ENCODE measurements at places on chromosomes 13 and 19.

- no peak for DNase-seq
Observed at GRCh38 chr19:34154401-34154800, 17.9 kb upstream of the LSM14A start.

- no peak for DNase-seq
Observed at GRCh38 chr13:48839171-48839570, 136.5 kb upstream of the FNDC3A start.

GRCh38 chr19:7242601-7243258 lies 51.5 kb downstream of the INSR start:
- no peak for DNase-seq

DNA sequence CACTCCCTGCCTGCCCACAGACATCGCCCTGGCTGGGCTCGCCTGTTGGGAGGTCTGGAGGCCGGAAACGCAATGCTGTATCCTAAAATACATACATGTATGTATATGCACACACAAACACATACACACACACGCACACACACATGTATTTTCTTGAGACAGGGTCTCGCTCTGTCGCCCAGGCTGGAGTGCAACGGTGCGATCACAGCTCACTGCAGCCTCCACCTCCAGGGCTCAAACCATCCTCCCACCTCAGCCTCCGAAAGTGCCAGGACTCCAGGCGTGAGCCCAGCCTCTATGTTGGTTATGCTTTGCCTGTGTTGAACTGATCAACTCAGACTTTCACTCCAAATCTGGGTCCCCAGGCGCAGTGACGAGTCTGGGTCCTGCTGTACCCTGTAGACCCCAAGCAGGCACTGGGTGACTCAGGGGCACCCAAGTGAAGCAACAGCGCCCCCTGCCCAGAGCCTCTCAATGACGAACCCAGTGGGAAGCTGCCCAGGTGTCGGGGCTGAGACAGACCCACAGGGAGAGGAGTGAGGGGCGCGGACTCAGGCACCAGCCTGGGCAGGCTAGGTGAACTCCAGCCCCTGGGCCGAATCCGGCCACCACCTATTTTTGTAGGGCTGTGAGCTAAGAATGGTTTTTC lies 27.4 kb upstream of the CACTIN start:
- DNase-seq: no peak

DNA sequence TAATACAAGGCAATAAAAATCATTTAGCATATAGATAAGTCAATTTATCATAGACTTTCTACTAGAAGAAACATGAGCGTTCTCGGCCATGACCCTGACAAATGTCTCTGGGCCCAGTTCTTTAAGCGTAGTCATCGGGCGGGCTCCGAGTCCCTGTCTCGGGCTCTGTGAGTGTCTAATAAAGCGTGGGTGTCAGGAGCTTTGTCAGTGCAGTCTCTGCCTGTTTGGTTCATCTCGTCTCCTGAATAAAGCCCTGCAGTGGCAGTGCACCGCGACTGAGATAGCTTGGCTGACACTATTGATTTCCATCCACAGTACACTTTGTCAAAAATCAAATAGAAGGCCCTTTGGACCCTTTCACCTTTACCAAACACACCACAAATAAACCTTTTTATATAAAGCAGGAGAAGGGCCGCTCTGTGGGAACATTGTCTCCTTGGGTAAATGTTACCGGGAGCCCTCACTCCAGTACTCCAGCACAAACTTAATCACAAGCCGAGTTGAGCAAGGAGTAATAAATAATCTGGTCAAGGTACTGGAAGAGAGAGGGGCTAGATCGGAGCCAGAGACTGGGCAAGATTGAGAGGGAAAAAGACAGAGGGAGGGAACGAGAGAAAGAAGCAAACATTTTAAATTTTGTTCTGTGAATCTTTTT lies 368.2 kb upstream of the TSHZ3 start:
- DNase-seq: no peak

DNA sequence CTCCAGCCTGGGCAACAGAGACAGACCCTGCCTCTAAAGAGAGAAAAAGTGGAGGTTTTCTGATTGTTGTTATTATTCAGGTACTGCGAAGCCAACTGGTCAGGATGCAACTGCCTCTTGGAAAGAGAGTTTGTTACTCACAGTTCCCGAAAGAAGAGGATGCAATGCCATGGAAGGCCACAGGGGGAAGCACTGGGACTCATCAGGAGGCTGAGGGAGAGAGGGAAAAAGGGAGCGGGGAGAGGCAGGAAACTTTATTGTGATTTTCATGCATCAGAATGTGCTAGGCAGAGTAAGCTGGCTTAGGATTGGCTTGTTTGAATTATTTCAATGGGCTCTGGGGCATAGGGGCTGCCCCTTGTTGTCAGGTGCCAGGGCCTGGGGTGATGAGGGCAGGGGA lies 27.6 kb downstream of the MYO9B start:
- DNase-seq: no peak

DNA sequence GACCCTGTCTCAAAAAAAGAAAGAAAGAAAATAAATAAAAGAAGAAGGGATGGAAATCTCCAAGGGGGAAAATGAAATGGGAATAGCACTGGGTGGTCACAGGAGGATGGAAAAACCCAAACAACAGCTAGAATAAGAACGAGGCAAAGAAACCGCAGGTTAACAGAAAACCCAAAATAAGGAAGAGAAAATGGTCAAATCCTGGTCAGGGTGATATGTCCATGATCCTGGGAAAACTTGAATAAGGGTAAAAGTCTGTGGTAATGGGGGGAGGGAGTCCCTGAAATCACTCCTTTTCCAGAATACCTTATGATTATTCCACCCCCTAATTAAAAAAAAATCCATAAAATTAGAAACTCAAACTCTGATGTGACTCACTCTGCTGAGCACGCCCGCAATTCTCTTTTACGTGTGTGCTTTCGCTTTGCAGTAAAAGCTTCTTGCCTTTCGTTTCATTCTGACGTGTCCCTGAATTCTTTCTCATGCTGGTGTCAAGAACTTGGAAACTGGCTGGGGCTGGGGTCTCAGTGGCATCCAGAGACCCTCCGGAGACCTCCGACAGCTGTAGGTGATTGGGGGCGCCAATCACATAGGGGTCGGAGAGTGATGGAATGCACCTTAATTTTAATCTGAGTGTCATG lies 4.3 kb upstream of the NAXD start:
- DNase-seq: peak; percentile 25

DNA sequence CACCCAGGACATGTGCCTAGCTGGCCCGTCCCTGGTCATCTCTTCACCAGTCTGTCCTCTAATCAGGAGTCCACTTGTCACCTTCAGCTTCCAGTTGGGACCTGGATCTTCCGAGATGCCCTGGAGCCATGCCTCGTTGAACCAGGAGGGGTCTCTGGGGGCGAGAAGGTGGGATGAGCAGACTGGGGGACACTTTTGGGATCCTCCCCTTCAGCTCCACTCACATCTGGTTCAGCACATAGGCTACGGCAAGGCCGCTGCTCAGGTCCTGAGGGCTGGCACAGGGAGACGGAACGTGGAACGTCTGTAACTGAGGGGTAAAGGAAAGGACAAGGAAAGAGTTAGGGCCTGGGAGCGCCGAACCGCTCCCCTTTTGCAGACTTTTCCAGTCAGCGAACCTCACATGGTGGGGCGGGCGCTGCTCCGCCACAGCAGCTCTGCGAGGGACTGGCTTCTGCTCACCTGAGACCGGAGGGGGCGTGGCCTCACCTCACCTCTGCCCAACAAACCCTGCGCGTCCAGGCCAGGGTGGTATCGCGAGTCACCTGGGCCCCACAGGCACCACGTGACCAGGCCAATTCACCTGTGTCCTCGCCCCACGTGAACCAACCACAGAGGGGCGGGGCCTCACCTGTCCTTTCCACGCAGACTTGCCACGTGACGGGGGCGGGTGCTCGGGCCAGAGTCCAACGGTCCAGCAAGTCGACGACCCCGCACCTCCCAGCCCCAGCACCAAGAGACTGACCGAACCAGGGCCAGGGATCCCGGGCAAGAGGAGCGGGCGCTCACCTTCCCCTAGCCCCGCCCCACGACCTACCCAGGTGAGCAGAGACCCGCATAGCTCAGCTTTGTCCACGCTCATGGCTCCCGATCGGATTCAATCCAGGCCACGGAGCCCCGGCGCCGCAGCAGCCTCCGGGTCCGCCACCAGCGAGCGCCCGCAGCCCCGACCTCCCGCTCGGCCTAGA lies at the start of gene HOOK2:
TSS of gene HOOK2 (minus strand) at position 965 of the 968 bp plus-strand sequence. CDS start at position 862, 103 bp downstream.
- DNase-seq: no peak

DNA sequence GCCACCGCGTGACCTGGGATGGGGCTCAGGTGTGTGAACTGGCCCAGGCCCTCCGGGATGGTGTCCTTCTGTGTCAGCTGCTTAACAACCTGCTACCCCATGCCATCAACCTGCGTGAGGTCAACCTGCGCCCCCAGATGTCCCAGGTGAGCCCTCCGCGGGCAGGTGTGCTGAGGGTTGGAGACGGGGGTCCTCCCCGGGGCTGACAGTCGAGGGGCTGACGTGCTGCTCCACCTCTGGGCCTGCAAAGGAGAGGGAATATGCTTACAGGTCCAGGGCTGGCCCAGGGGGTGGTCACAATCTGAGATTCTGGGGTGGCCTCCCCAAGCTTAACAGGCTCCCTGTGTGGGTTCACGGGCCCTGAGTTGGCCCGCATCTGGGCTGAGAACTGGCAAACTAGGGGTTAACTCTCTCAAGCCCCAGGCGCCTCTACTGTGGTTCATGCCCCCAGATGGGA lies 386 bp downstream of the VAV1 start:
- DNase-seq: no peak

DNA sequence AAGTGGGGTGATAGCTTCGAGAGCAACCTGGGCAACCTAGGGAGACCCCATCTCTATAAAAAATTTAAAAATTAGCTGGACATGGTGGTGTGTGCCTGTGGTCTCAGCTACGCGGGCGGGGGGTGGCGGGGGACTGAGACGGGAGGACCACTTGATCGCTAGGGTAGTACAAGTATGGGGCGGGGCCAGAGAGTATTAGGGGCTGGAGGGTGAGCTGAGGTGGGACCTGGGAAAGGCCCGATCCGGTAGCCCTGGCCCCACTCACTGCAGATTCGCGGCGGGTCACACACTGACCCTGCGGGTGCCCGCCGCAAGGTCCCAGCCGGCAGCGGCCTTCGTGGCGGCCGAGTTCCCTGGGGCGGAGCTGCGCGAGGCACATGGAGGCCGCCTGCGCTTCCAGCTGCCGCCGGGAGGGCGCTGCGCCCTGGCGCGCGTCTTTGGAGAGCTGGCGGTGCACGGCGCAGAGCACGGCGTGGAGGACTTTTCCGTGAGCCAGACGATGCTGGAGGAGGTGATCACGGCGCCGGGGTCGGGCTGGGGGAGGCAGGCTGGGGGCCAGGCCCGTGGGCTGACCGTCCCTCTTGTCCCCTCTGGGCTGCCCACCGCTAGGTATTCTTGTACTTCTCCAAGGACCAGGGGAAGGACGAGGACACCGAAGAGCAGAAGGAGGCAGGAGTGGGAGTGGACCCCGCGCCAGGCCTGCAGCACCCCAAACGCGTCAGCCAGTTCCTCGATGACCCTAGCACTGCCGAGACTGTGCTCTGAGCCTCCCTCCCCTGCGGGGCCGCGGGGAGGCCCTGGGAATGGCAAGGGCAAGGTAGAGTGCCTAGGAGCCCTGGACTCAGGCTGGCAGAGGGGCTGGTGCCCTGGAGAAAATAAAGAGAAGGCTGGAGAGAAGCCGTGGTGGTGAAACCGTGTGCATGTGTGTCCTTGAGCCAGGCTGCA lies 2.0 kb upstream of the ARHGAP45 start:
- DNase-seq: no peak

DNA sequence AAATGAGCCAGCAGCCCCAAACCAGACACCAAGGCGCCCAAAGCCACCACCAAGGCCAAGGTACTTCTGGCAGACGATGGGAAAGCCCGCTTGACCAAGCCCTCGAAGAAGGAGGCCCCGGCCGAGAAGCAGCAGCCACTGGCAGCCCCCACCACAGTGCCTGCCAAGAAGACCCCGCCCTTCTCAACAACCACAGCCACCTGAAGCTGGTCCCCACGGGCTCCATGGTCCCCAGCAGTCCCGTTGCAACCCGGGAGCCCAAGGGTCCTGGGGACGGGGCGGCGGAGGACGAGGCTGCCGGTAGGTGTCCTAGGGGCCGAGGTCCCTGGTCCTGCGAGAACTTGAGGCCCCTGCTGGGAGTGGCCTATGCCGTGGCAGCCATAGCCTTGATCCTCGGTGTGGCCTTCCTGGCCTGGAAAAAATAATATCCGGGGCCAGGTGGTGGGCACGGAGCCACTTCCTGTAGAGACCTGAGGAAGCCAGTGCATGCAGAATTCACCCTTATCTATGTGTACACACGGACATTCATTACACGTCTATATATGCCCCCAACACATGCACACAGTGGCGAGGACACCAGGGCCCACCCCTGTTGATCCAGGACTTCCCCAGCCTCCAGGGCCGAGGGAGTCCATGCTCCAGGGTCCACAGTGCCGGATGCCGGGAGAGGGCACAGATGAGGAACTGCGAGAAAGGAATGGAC lies 13.8 kb downstream of the C1QTNF9 start:
- DNase-seq: no peak

- DNase-seq: no peak
Observed at GRCh38 chr19:7833225-7834099, 3.4 kb downstream of the EVI5L start.

GRCh38 chr19:35128398-35129057 lies 6.3 kb downstream of the LGI4 start:
- DNase-seq: no peak

DNA sequence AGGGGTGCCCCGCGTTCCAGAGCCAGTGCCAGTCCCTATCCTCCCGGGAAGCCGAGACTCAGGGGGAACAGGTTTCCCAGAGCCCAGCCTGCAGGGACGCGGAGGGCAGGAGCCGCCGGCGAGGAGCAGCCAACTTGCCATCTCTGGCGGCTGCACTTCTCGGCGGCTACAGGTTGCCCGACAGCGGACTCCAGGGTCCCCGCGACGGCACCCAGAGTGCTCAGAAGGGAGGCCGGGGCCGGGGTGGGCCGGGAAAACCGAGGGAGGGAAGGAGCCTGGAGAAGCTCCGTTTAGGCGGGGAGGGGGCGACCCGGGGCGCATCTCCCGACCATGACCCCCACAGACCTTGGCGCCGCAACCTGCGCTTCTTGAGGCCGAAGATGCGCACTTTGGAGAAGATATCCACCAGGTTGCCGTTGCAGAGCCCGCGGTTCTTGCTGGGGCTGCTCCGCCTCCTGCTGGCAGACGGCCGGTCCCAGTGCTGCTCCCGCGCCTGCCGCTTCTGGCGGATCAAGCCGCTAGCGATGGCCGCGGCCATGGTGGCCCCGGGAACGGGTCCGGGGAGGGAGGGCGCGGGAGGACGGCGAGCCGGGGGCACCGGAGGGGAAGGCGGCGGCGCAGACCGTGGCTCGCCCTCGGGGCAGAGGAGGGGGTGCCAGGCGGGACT lies 463.8 kb downstream of the ITGBL1 start:
- DNase-seq: no peak

- peak; percentile 48 for DNase-seq
Observed at GRCh38 chr13:19959141-19959830, 759 bp downstream of the ZMYM2 start.

DNA sequence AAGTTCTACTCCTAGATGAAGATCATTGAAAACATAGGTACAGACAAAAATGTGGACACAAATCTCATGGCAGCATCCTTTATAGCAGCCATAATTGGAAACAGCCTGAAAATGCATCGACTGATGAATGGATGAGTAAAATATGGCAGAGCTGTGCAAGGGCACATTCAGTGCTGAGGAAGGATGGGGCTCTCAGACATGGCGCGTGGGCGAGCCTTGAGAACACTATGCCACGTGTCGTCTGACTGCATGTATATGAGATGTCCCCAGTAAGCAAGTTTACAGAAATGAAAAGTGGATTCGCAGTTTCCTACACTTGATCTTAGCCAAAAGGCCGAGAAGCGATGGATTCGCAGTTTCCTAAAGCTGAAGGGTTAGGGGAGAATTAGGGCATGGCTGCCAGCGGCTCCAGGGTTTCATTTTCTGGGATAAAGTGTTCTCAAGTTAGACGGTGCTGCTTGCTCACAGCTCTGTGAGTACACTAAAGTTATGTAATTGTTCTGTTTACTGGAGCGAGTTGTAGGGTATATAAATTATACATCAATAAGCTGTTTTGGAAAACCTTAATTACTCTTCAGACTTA lies 78.0 kb downstream of the RAB20 start:
- no peak for DNase-seq

Measured in nucleus accumbens (tissue), 56 donors.